Activated gamma-delta T cell treated with Interleukin-2 at 50 U/mL for 16 hours (primary cell): ENCODE measurements at places on chromosomes 6 and 20.

DNA sequence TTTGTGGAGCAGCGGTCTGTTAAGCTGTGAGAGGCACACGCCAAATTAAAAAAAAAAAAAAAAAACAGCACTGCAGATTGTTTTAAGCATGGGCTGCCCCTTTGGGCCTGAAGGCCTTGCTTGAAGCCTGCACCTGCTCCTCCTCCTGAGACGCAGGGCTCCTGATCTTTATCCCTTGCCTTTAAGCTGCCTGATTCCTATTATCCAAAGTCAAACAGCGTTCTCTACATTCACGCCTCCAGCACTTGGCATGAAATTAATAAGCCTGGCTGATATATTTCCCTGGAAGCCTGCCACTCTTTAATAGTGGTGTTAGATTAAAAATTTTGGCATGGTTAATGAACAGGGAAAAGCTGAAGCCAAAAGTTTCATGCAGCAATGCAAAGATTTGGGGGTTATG, 163.9 kb downstream of the FAXC start:
- no peak for DNase-seq

GRCh38 chr6:24122139-24122538, 3.9 kb upstream of the NRSN1 start:
- no peak for DNase-seq

- no peak for DNase-seq
These were observed 216.3 kb downstream of the ADGRG6 start for GRCh38 chr6:142518126-142518525.

DNA sequence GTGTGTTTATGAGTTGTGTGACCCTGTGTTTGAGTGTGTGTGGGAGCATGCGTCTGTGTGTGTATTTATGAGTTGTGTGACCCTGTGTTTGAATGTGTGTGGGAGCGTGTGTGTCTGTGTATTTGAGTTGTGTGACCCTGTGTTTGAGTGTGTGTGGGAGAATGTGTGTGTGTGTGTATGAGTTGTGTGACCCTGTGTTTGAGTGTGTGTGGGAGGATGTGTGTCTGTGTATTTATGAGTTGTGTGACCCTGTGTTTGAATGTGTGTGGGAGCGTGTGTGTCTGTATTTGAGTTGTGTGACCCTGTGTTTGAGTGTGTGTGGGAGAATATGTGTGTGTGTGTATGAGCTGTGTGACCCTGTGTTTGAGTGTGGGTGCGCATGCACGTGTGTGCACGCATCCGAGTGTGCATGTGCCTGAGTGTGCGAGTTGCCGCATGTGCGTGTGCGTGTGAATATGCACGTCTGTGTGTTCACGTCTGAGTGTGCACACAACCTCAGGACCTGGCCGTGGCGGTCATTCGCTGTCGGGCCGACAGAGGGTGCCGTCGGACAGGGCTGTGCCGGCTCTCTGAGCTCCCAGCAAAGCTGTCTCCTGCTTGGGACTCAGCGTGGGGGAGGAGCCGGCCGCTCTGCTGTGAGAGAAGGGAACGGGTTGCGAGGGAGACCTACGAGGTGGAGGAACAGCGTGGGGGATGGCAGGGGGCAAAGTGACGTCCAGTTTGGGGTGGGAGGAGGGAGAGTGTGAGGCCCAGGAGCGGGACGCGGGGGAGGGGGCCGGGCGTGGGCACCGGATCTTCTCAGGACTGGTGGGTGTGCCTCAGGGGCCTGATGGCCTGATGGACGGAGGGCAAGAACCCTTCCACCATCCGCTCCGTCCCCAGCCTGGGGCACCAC, 19.7 kb downstream of the SLC17A9 start:
- DNase-seq, result peak; percentile 81

GRCh38 chr20:50113420-50114224, 672 bp upstream of the UBE2V1 start:
- DNase-seq, result no peak

DNA sequence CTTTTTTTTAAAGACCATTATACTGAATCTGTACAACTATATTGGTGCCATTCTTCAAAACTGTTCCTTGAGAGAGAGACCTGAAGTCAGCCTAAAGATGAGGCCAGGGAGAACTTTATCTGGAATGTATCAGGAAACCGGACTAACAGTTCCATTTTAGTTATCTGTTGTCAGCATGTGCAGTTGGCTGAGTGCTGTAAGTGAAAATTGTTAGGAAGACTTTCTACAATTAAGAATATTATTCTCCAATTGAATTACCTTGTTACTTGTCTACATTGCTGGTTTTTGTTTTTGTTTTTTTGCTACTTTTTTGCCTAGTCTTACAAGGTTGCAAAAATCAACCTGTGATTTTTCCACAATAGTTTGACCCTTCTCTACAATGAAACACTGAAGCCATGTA, 7.5 kb downstream of the CEP57L1 start:
- no peak for DNase-seq

DNA sequence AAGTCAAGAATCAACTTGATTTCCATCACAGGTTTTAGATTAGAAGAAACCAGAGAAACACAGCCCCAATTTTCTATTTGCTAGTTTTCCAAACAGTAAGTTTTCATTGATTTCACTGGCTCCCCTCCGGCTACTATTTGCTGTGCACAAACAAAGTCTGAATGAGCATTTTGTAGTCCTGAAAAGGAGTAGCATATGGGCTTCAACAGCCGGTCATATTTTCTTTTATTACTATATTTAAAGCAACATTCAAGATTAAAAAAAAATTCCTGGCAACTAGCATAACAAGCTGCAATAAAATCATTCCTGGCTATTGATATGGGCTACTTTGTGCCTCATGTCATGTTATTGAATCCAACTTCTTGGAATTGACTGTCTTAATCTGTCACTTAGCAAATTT, 48.3 kb downstream of the CARMIL1 start:
- no peak for DNase-seq

DNA sequence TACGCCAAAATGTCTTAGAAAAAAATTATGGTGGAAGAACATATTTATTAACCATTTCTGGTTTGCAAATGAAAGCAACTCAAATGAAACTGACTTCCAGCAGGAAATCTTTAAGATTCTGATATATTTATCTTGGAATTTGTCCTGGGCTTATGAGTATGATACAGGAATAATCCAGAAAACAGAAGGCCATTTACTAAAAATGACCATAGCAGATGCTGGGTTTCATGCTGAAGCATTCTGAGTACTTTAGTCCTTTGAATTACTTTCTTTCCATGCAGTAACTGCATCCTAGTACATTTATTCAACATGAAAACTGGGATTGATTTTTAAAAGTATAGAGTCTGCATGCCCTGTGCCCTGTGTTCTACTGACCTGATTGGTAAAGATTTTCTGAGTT, 172.4 kb downstream of the CLVS2 start:
- DNase-seq, result no peak

DNA sequence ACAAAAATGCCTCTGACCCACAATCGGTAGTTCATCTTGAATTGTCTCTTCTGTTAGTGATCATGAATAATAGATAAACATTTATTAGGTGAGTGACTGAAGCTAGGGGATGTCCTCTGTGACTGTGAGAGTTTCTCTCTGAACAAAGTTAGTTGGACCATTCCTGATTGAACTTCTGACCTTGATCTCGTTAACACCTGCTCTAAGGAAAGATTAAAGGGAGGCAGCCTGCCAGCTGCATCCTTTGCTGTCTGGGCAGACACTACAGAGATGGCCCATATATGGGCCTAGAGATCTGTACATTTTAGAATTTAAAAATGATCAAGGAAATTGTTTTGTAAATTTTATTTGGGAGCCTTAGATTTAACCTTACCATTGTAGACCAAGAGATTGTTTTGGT, 27.3 kb downstream of the MAPK14 start:
- no peak for DNase-seq

DNA sequence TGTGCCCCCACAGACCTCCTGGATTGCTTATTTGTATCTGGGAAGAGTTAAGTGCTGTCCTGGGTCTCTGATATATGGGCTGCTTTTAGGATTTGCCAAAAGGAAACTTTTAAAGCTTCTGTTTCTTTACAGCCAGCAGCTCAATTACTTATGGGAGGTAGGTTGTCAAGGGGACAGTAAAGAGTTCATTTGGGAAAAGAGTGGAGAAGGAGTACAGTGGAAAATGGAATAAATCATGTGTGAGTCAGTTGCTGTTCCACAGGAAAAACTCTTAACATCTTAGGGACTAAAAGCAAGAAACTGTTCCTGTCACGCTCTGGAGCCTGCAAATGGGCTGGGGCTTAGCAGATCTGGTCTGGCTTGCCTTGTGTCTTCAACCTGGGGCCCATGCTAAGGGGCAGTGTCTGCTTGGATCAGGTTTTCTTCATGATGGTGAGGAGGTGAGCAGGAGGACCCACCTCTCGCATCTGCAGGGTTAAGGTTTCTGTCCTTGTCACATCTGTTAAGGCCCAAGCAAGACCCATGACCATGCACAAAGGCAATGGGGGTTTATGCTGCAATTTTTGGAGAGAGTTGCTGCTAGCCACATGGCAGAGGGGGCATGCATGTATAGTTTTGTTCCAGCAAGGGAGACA, 8.7 kb upstream of the CST1 start:
- no peak for DNase-seq

DNA sequence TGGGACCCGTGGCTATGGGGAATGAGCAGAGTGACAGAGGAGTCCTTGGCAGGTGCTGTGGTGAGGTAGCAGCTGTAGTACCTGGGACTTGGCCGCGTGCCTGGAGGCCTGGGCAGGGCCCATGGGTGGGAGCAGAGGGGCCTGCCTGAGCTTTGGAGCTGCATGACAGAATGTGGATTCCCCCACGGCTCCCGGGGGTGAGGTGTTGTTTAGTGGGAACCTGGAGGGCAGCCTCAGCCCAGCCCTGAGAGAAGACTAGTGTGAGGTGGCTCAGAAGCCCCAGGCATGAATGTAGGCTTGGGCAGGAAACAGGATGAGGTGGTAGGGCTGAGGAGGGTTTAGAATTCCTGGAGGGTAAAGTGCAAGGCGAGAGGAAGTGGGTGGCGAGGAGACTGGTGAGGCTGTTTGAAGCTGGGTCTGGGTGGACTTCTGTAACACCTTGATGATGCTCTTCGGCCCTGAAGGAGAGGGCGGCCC, 86.5 kb upstream of the SCP2D1 start:
- no peak for DNase-seq

DNA sequence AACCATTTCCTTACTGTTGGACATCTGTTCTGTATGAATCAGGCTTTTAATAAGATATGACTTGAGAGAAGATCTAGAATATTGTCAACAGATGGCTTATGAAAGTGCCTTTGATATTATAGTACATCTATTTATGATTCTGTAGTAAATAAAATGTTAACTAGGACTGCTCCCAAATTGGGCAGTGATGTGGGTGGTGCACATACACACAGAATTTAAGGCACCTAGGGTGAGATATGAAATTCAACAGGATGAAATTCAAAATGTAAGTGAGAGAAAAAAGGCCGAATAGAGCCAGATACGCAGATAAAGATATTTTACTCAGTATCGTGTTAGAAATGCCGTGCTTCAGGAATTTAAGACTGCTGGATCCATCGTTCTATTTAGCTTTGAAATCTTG, 26.3 kb downstream of the FAM50B start:
- no peak for DNase-seq

DNA sequence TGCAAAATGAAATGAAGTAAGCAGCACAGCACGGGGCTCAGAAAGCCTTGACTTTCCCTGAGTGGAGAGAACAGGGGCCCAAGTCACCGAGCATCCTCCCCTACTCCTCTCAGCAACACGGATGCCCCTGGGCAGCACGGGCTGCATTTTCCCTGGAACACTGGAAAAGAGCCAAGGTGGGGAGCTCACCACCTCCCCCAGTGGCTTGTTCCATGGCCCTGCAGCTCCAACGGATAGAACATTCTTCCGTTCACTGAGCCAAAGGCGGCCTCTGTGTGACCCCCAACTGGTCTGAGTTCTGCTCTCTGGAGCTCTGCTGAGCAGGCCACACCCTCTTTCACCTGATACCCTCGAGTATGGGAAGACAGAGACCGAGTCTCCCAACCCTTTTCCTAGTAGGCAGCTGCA, 20.8 kb upstream of the EMILIN3 start:
- DNase-seq, result no peak

- no peak for DNase-seq
These were observed 7.1 kb upstream of the PMEPA1 start for GRCh38 chr20:57716901-57717300.

- DNase-seq, result no peak
These were observed 996 bp downstream of the DOK5 start for GRCh38 chr20:54476169-54477009.

GRCh38 chr6:42135722-42136121, 6.7 kb downstream of the C6orf132 start:
- no peak for DNase-seq

DNA sequence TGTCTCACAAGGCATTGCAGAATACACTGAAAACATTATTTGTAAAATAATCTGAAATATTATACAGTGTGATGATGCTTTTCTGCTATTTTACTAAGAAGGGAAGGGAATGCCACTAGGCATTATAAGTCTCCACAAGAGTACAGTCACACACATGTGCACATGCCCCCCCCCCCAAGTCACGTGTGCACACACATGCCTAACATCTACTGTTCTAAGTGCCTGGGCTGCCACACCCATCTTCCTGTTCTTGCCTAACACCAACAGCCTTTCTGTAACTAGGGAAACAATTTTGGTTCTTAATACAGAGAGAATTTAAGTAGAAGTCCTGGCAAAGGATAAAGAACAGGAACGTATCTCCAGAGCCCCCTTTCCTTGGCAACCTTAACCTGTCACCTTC, 58.2 kb upstream of the BCLAF1 start:
- DNase-seq, result no peak

DNA sequence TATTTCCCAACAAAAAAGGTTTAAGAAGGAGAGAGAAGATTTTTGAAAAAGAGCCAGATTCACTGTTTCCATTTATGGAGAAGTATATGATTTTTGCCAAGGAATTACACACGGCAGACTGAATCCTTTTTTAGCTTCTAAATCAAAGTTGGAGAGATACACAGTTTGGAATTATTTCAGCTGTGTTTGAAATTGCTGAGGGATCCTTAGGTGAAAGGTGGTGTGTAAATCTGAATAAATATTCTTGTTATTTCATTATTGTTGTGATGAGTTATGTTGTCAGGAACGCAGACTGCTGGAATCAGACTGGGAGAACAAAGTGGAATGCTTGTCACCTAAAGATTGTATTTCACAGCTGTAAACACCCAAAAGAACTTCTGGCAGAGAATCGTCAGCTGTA, 168.5 kb upstream of the AKIRIN2 start:
- no peak for DNase-seq

DNA sequence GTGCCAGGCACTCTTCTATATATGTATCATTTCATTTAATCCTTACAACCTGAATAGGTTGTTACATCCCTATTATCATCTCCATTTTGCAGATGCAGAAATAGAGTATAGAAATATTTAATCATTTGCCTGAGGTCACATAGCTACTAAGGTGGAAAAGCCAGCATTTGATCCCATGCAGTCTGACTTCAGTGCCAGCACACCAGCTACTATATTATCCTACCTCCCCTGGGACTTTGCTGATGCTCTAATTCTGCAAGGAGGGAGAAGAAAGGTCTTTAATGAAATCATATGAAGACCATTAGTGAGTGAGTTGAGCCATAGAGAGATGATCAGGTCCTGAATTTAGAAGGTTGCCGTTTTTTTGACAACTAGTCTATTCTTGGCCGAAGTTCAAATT, 53.7 kb downstream of the TOP1 start:
- DNase-seq, result no peak

GRCh38 chr20:10728873-10729670, 55.3 kb upstream of the JAG1 start:
- no peak for DNase-seq
